Right renal pelvis (tissue), 4 donors: ENCODE measurements at places on chromosomes 12 and 14. TPM values are rescaled to one million over a fixed set of nuclear protein-coding genes. Genes with fewer than 3 reads are reported as not detected.

GRCh38 chr12:92540782-92541423 is 161.9 kb upstream of the PLEKHG7 start:
- no peak for DNase-seq

DNA sequence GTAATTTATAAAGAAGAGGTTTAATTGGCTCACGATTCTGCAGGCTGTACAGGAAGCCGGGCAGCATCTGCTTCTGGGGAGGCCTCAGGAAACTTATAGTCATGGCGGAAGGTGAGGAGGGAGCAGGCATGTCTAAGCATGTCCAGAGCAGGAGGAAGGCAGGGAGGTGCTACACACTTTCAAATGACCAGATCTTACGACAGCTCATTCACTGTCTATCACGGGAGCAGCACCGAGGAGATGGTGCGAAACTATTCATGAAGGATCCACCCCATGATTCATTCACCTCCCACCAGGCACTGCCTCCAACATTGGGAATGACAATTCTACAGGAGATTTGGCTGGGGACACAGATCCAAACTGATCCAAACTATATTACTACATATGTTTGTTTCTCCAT is 10.0 kb downstream of the SFSWAP start:
- DNase-seq, result no peak

DNA sequence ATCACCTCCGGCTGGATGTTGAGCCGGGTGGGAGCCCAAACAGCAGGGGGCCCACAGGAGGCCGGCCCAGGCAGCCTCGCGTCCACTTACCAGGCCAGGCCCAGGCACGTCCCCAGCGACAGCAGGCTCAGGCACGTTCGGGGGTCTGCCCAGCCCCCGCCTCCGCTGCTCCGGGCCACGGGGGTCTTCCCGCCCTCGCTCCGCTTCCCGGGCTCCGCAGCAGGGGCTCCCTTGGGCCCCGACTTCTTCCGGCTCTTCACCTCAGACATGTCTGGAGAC is 216 bp downstream of the IKBIP start:
- DNase-seq, result no peak

DNA sequence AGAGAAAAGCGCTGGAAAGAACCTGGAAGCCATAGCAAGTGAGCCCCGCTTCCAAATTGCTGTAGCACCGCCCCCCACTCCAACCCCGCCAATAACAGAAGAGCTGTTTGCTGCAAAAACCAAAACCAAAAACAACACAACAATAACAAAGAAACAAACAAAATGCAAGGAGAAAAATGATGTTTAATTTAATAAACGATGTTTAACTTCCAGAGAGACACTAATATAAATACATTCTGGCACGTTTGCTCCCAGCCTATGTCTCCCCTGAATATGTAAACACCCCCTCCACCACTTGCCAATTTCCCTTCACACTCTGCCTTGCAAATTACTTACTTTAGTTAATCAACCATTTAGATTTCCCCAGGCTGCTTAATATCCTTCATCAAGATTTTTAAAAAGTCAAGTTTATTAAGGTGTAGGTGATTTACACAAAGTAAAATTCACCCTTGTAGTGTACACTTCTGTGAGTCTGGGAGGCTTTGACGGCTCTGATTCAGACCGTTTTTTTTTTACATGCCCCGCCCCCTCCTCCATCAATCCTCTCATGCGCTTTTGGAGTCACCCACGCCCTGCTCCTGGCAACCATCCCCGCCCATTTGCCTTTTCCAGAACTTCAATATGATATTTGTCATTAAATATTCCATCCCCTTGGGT is 482 bp upstream of the IFI27L2 start:
- DNase-seq, result no peak

- no peak for DNase-seq
These were observed 30.1 kb downstream of the LRFN5 start for GRCh38 chr14:41636492-41637392.

The CYP27B1 gene
- 1.00 TPM for polyA plus RNA-seq

The LRRK2 gene
- polyA plus RNA-seq, result 40.5 TPM

The BDKRB2 gene
- 3.2 TPM for polyA plus RNA-seq

The TRHDE gene
- polyA plus RNA-seq, result 26.4 TPM
